ENCODE measurements at places on chromosomes 4 and X.
A peak's percentile ranks its signal among the peaks of the same experiment; 100 is the strongest.

GRCh38 chrX:68844581-68844980 is 15.8 kb downstream of the EFNB1 start:
- no peak for DNase-seq

DNA sequence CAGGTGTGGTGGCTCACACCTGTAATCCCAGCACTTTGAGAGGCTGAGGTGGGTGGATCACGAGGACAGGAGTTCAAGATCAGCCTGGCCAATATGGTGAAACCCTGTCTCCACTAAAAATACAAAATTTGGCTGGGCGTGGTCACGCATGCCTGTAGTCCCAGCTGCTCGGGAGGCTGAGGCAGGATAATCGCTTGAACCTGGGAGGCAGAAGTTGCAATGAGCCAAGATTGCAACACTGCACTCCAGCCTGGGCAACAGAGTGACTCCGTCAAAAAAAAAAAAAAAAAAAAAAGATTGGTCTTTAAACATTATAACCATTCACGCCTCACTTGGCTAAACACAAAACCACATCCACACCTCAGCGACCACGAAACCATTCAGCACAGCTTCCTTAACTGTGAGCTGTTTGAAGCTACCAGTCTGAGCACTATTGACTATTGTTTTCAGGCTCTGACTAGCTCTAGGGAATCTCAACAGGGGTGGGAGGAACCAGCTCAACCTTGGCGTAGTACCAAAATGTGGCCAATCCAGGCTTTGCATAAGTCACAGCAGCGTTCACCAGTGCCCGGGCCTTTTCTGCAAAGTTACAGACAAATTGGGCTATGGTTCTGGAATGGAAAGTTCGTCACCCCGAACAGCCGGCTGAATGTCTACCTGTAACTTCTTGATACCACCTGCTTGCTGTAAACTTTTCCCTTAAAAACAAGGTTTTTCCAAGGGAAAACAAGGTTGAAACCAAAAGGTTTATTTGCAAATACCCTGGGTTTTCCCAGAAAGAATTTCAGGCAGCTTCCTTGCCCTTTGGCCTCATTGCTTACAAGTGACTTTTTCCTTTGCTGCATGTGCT is 73.6 kb upstream of the DHX15 start:
- DNase-seq, result no peak

DNA sequence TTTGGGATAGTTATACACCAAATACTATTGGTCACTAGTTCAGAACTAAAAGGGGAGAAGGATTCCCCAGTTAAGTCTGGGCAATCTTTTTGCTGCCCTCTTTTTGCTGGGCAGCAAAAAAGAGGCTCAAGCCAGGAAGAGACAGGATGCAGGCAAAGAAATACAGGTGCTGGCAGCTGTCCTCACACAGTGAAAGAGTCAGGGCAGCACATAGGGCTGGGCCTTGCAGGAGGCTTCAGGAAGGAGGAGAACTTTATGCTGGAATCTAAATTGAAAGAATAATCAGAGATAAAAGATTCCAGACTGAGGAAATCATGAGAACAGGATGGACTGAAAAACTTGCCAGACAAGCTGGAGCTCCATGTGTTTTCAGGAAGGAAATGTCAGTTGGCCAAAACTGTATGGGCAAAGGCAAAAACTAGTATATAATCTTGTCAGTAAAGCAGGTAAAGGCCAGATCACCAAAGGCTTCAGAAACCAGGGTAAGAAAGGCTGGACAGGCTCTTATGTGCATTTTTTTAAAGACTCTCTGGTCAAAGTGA is 46.8 kb downstream of the PDGFC start:
- no peak for DNase-seq

DNA sequence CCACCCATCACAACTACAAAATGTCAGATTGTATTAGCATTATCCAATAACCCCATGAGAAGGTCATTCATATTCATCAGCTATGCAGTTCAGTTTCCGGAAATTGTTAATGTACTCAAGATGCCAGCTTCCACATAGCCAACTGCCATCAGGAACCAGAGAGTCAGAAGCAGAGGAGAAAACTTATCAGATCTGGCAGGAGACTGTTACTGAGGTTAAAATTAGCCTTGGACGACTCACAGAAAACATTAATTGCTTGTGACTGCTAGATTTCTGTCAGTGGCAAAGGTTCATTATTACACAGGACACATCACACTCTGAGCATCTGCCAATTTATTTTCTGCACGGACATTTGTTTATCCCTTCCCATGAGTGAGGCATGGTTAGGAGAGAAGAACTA is 352.8 kb downstream of the DHRSX start:
- DNase-seq, result no peak

- DNase-seq, result peak; percentile 46
Measured at GRCh38 chrX:45806410-45807121, 605.9 kb upstream of the DIPK2B start.

- DNase-seq, result no peak
Measured at GRCh38 chr4:38818441-38818976, 13.9 kb upstream of the TLR1 start.

GRCh38 chrX:119686087-119686691 is 6.8 kb downstream of the SEPTIN6 start:
- no peak for DNase-seq

- peak; percentile 3 for DNase-seq
Measured at GRCh38 chr4:20773144-20773997, 73.1 kb downstream of the PACRGL start.

DNA sequence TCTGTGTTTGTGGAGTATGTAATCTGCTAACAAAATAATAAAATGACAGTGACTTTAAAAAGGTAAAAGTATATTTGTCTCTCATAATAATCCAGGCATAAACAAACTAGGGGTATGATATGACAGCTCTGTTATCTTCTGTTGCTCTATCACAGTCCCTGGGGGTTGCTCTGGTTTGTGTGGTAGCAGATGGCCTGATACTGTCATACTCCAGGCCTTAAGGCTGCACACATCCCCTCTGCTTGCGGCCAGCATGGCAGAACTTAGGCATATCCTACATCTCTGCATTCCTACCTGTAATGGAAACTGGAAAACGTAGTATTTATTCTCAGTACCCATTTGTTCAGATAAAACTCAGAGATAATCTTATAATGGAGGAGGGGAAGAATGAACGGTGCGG is 117.9 kb upstream of the HAND2 start:
- no peak for DNase-seq

- DNase-seq, result no peak
Measured at GRCh38 chr4:134807231-134807745, 605.7 kb upstream of the PABPC4L start.

- no peak for DNase-seq
Measured at GRCh38 chr4:37040816-37041215, 203.7 kb upstream of the NWD2 start.

Data from activated naive CD4-positive, alpha-beta T cell treated with Interleukin-2 at 50 U/mL for 16 hours (primary cell).